ENCODE measurements at places on chromosomes 12 and 14.

DNA sequence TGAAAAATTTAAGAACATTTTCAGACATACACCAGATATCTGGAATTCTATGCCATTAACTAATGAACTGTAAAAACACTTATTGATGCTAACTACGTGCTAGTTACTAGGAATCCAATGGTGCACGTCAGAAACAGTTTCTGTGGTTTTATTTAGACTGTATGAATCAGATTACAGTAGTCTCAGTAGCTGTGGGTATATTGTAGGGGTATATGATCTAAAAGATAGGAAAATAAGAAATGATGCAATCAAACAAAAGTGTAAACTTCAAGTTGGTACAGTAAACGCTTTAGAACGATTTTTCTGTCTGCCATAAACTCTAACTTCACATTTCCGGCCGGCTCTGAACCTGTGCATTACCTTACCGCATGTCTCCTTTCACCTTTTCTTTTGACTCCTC lies 2.3 kb downstream of the ABCC9 start:
- no peak for DNase-seq

DNA sequence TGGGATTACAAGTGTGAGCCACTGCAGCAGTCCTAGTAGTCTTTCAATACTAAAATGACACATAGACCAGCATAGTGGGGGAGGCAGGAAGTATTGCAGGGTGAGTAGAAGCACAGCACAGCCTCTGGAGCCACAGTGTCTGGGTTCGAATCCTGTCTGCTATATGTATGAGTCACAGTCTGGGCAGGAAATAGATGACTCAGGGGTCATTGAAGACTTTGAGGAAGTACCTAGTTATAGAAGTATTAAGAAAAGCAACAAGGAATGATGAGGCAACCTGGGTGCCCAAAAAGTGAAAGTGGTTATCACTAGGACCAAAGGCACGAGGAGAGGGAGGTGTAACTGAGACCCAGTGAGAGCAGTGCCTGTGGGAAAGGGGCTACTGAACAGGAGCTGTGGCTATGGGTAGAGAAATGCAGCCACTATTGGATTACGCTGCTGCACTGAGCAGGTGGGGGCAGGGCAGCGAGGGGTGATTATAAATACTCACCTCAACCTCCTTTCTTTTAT lies 124.0 kb downstream of the PDE3A start:
- DNase-seq, result no peak

DNA sequence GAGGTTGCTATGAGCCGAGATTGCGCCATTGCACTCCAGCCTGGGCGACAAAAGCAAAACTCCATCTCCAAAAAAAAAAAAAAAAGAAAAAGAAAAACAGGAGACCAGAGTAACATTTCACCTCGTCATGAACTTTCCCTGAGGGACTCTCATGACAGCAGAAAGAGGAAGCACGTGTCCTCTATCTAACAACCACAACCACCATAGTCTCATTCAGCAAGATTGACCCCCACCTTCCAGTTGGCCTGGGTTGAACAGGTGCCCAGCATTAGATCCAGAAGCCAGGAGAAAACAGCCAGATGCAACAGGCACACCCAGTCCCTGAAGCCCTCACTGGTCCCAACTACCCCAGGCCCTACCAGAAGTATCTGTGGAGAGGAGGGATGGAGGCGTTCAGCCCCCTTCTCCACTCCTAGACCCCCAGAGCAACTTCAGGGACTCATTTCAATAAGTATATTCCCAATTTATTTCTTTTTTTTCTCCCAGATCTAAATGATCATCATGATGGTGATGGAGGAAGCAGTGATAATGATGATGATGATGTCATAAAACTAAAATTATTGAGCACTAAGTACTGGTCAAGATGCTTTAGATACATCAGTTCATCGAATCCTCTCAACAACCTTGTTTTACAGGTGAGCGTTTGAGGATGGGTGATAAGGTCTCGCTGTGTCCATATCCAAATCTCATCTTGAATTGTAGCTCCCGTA lies 235.0 kb downstream of the EFCAB11 start:
- no peak for DNase-seq

DNA sequence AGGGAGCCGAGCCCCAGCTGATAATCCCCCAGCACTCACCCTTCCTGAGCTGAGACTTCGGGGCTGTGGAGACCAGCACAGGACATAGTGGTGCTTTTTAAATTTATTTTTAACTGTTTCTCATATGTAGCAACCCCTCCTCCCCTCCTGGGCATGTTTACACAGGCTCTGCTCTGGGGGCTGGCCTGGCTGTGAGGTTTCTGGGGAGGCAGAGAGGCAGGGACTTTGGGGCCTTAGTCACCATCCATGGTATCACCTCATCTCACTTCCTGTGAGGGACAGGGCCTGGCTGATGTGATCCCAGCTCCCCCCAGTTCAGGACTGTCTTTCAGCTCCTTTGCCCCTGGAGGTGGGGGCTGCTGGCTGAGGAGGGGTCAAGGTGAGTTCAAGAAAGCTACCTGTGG lies 20.4 kb downstream of the VASH1 start:
- no peak for DNase-seq

- no peak for DNase-seq
Measured at GRCh38 chr14:99384450-99385417, 95.9 kb downstream of the SETD3 start.

DNA sequence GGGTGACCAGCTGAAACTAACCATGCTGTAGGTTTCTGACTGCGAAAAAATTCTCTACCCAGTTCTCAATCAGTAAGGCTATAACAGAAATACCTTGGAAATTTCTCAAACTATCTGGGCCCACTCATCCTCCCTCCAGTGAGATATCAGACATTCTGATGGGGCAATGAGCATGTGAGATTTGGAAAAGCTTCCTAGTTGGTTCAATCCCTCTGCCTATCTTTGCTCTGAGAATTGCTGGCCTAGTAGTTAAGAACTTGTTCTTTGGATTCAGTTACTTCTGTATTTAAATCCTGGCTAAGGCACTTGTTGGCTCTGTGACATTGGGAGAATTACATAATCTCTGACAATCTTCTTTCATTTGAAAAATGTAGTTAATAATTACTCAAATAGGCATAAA lies 119.4 kb downstream of the SLC15A5 start:
- no peak for DNase-seq

GRCh38 chr14:94936401-94936892 lies 166.5 kb upstream of the GSC start:
- DNase-seq, result no peak

- no peak for DNase-seq
Measured at GRCh38 chr12:47705229-47705565, 633 bp downstream of the RPAP3 start.

DNA sequence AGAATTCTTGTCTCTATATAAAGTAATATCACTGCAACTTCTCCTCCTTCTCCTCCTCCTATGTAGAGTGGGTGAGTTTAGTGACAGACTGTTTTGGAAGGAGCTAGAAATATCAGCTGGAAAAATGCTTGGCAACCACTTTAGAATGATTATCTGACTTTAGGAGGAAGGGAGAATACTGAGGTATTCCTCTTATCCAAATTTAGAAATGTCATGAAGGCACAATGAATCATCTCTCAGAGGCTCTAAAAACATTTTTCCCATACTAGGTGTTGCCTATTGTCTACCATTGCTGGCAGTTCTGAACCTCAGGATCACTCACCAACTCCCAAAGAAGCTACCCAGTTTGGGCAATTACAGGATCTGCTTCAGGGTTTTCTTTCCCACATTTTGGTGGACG lies 306.6 kb upstream of the ATP2B1 start:
- DNase-seq, result no peak

DNA sequence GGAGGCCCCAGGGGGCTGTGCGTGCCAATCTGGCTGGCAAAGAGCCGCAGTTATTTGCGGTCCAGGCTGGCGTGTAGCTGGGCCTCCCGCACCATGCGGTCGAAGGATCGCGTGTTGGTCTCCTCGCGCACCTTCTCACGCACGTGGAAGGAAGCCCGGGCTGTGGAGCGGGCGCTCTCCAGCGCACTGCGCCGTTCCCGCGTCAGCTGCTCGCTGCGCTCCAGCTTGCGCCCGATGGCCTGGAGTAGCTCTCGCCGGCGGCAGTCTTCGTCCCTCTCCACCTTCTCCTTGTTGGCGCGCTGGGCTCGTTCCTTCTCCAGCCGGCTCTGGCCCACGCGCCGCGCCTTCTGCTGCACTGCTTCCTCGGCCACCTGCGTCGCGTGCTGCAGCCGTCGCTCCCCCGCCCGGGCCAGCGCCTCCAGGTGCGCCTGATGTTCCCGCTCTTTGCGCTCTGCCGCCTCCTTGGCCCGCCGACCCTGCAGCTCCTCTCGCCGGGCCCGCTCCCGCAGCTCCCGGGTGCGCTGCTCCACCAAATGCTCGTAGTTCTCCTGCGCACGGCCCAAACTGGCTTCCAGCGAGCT lies 3.1 kb downstream of the CCDC177 start:
- DNase-seq, result no peak

DNA sequence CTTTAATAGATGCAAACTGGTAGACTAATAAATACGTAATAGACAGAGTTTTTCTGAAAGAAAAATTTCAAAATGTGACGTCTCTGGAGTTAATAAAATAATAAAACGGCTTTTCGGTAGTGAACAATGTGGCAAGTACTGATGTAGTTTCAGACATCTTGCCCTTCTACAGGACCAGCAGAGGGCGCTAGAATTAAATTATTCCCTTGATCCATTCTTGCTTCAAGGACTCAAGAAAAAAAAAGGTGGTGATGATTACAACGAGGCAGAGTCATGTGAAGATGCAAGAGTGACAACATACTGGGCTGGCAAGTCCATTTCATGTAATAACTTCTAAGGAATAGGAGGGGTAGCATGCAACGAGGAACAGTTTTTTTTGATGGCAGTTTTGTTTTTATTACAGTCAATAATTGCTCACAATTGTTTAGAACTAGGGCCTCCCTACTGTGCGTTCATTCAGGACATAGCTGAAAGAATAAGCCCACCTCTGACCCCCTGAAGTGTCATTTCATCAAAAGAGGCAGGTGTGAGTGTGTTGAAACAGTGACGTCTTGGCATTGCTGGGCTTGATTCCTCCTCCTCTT lies 101.0 kb upstream of the GZMB start:
- DNase-seq, result peak; percentile 42

GRCh38 chr12:97257726-97258125 lies 204.9 kb upstream of the RMST start:
- DNase-seq, result no peak

DNA sequence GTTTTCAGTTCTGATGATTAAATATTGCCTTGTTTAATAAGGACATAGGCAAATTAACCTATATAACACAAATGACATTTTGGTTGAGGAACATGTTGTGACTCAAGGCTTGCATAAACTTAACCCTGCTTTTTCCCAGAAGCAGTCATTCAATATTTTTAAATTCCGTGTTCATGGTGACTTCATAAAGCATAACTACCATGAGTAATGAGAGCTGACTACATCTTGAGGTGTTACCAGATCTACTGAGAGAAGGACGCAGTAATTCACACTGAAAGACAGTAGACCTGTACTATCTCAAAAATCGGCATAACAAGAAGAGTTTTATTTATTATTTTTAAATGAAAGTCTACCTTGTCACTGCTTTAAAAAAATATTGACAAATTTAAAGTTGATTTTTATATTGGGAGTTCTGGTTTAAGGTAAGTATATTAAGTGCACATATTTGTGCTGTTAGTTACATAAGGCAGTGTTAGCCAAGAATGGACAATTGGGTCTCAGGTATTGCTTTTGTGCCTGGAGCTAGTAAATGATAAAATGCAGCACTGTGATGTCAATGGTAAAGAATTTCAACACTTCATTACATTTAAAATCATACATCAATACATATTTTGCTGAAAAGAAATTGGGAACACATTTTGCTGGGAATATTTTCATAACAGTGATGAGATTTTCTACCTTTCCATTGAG lies 1198.5 kb downstream of the FSCB start:
- no peak for DNase-seq

GRCh38 chr14:71056168-71056567 lies 148.9 kb downstream of the PCNX1 start:
- DNase-seq, result no peak

DNA sequence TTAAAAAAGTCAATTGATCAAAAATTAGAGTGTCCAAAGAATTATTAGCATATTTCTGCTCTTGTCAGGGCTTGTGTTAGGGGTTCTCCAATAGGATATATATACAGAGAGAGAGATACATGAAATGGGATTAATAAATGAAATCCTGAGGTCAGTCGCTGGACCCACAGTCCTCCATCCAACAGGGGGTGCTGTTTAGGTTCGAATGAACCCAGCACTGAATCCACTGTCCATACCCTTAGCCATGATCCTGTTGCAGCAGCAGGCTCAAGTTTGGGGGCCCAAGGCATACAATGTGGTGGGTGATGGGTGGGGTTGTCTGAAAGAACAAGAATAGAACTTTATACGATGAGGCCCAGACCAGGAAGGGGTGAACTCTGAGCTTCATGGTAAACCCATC lies 780 bp upstream of the MYO1H start:
- DNase-seq, result no peak

DNA sequence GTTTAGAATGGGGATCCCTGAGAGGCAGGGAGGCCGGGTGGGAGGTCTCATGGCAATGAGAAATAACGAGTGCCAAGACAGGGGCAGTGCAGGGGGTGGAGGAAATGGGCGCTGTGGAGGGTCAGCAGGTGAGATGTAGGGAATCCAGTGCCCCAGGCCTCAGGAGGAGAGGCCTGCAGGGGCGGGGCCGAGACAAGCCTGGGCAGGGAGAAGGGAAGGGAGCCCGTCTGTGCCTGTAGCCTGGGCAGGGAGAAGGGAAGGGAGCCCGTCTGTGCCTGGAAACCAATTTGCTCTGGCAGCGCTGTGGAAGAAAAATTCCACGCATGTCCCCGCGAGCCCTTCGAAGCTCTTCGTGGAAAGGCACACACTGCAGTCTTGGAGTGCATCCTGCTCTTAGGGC lies 10.6 kb upstream of the NCOR2 start:
- DNase-seq, result no peak

DNA sequence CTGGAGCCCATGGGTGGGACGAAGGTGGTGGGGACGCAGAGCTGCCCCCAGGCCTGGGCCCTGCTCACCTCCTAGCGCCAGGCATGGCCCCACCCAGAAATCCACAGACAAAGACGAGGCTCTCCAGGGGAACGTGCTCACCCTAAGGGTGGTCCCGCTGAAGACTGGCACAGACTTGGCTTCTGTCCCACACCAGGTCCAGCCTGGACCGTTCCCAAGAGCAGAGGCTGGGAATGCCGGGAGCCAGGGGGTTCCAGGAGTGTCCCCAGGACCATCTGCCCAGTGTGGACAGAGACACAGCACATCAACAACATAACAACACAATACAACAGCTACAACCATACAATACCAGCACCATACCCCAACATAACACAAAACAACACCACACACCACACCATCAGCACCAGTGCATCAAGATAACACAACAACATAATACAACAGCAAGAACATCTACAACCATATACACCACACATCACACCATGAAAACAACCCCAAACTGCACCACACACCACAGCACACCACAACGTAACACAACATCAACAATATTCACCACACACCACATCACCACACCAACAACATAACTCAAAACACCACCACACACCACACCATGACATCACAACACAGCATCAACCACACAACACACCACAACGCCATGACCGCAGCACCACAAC lies 329.6 kb downstream of the ADGRD1 start:
- peak; percentile 17 for DNase-seq

GRCh38 chr12:93550748-93551611 lies 21.5 kb upstream of the SOCS2 start:
- DNase-seq, result no peak

Measured in Caco-2 (cell line).